ENCODE measurements at places on chromosomes 6 and 20. TPM values are rescaled to one million over a fixed set of nuclear protein-coding genes. Genes with fewer than 3 reads are reported as not detected.

- DNase-seq = no peak
Observed at GRCh38 chr6:27312146-27312949, at the start of gene POM121L2. POM121L2 (minus strand) TSS chr6:27312273; CDS start chr6:27312170, 103 bp downstream.

DNA sequence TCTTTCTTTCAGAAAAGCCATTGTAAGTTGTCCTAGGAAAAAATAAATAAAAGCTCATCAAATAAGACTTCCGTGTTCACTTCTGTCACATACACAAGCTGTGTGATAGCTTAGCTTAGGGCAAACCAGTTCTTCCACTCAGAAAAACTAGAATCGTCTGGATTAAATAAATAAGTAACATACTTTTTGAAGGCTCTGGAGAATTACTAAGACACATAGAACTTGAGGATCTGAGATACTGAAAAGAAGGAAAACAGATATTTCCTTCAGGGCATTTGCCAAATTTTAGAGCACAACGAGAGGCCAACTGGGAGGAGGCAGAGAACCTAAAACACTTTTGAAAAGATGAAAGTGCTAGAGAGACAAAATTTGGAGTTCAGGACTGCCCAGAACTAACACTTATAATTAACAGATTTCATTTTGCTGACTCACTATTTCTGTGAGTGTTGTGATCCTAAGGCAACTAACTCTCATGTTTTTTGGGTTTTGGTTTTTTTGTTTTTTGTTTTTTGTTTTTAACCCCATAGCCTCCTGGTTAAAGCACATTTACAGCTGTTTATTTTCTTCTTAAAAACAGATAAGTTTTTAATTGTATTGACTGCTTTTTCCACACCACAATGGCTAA is 38.7 kb upstream of the THEMIS start:
- DNase-seq = no peak

DNA sequence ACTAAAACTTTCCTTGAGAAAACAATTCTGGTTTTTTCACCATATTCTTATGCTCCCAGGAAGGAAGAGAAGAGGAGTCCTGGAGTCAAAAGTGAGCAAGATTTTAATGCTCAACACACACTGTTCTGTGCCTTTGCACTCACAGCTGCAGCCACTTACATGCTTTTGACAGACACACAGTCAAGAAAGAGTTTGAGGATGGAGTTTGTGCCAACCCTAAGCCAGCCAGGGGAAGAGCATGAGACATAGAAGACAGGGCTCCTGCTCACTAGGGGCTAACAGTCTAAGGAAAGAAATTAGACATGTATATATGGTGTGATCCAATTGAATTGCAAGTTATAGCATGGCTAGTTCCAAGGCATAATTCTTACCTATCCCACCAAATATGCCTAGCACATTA is 37.1 kb upstream of the IL17A start:
- DNase-seq = no peak

DNA sequence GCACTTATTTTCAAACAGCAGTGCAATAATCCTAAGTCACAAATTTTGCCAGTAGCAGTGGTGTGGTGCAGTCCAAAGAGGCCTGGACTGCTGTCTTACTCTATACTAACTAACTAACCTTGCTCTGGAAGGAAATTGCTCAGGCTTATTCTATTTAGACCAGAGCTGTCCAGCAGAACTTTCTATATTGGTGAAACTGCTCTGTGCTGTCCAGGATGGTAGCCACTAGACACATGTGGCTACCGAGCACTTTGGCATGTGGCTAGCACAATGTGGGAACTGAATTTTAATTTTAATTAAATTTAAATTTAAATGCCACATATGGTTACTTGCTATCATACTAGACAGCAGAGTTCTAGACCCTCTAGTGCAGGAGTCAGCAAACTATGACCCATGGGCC is 27.1 kb upstream of the FBXO9 start:
- DNase-seq = no peak

GRCh38 chr20:45378191-45378590 is at the start of gene TP53TG5:
TP53TG5 (minus strand) TSS chr20:45378325; CDS start chr20:45378236, 89 bp downstream.
- no peak for DNase-seq

DNA sequence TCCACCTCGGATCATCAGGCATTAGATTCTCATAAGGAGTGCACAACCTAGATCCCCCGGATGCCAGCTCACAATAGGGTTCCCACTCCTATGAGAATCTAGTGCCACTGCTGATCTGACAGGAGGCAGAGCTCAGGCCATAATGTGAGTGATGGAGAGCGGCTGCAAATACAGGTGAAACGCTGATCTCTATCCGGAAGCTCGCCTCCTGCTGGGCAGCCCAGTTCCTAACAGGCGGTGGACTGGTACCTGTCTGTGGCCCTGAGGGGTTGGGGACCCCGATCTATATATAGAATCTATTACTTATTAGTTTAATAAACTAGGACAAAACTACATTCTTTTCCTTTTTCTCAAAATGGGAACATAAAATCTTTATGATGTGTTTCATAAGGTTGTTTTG is 741.9 kb downstream of the RFPL4B start:
- DNase-seq = no peak

OR5V1 gene
- not detected for polyA plus RNA-seq

CUL9 gene
- polyA plus RNA-seq = 33.8 TPM
